ENCODE measurements at places on chromosomes 12 and 14.

GRCh38 chr12:26767116-26767515 lies 65.9 kb downstream of the ITPR2 start:
- no peak for DNase-seq

- no peak for DNase-seq
Measured at GRCh38 chr12:105510526-105510925, 180.0 kb downstream of the C12orf75 start.

- no peak for DNase-seq
Measured at GRCh38 chr12:55737581-55738122, 5.3 kb upstream of the GDF11 start.

- DNase-seq: no peak
Measured at GRCh38 chr12:2902272-2902880, 11.7 kb downstream of the TULP3 start.

- no peak for DNase-seq
Measured at GRCh38 chr14:79581912-79582576, 629.3 kb downstream of the DIO2 start.
